Skin of body (tissue), 3 donors: ENCODE measurements at places on chromosomes 7 and 10. TPM values are rescaled to one million over a fixed set of nuclear protein-coding genes. Genes with fewer than 3 reads are reported as not detected.

Gene MRPS33
- 27.4 TPM for total RNA-seq

Gene TMEM229A
- not detected for total RNA-seq

Gene PHYHIPL
- 1.2 TPM for total RNA-seq

- no peak for DNase-seq
These were observed 18.8 kb downstream of the DNAJC9 start for GRCh38 chr10:73228247-73228646.

DNA sequence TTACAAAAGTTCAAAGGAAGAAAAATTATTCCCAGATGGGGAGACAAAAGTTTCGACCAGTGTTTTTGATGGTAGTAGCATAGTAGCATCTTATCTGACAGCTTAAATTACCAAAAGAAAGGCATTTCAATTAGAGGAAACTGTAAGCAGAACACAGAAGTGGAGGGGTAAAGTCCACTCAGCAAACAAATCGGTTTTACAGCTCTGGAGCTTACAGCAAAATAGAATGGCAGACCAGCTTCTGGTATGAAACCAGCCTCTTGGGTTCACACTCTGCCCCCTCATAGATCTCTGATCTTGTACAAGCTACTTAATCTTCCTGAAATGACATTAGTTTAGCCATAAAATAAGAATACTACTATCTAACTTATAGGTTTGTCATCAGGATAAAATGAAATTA lies 118.6 kb downstream of the RNF32 start:
- DNase-seq = no peak

DNA sequence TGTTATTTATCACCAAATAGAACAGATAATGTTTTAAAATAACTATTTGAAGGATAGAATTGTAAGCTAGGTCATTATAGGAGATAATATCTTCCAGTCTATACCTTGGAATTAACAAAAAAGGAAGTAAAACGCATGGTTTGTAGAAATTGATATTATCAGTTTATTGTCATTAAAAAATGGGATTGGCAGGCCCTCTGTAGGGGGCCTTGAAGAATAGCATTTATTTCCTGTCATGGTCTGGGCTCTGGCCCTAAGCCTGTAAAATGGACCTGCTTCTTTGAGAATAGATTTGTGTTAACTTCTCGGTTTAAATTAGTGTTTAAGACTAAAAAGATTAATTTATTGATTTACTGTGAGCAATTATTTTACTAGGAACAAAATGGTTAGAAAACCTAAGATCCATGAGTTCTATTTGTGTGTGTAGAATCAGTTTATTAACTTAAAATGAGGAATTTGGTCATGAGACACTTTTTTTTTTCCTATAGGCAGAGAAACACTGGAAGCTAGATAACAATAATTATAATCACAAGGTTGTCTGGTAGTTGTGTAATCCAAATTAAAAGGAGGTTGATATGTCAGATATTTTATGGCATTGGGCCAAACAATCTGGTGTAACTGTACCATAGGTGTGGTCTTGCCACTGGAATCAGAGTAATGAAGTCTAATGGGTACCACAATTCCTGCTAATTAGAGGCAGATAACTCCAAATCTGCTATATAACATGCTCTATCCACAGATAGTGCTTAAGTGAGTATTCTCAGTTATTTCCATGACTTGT lies 197.4 kb upstream of the FOXP2 start:
- no peak for DNase-seq

DNA sequence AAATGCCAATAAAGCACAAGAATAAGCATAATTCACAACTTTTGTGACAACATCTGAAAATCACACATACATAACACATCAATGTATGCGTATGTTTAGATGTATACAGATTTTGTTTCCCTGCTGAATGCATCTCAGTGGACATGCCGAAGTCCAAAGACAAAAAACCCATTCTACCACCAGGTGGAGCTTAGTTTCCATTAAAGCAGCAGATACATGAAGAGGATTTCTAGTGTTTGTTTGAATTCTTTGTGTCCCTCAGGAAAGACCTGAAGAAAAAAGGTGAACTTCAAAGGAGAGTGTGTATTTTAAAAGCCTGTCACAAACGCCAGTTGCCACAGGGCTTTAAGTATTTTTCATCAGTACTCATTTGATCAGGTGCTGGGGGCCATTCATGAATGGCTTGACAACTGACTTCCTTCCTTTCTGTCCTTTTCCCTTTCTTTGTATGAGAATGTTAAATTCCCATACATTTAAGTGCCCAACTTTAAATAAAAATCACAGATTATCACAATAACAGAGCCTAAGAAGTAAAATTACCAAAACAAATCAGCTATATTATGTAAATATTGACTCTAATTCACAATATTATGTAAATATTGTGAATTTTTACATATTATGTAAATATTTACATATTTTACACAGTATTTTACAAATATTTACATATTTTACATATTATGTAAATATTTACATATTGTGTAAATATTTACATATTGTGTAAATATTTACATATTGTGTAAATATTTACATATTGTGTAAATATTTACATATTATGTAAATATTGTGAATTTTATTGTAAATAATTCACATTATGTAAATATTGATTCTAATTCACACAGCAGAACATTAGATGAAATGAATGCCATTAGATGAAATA lies 343.0 kb downstream of the CRPPA start:
- DNase-seq = peak; percentile 53

- no peak for DNase-seq
These were observed 15.9 kb downstream of the TDRD1 start for GRCh38 chr10:114195079-114195478.

DNA sequence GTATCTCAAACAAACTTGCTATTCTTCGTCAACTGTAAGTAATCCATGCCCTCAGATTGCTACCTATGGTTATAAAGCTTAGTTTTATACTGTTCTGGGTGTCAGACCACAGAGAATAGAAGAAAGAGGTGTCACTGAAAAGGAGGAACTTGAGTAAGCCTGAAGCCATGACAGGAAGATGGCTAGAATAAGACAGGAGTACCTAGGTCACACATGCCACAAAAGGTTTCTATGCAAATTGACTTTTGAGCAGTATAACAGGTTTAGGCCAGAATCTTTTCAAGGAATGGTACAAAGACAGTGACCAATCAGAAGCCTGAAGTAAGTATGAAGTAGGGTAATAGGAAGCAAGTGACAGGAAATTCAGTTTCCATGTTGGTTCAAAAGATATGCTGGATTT lies 23.5 kb downstream of the FBXW4 start:
- DNase-seq = no peak

DNA sequence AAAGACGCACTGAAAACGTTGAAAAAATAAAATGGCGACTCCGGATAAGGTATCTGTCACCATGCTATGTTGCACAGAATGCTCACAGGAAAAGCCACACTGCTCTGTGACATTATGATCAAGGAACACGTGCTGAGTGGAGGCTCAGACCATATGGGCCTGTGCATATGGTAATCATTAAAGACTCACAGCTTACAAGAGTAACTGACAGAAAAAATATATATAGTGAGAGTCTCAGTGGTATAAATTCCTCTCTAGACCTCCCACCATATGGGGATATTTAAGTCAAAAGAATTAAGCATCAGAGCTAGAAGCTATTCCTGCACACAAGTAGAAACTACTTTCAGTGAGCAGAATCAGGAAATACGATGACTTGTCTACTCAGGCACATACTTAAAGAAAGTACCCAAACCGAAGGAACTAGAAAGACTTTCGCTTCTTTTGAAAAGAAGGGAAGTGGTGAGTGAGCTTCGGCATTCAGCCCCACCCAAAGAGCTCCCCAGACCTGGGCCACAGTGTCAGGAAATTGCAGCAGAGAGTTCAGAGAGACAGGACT lies 65.1 kb upstream of the MPP7 start:
- peak; percentile 90 for DNase-seq

DNA sequence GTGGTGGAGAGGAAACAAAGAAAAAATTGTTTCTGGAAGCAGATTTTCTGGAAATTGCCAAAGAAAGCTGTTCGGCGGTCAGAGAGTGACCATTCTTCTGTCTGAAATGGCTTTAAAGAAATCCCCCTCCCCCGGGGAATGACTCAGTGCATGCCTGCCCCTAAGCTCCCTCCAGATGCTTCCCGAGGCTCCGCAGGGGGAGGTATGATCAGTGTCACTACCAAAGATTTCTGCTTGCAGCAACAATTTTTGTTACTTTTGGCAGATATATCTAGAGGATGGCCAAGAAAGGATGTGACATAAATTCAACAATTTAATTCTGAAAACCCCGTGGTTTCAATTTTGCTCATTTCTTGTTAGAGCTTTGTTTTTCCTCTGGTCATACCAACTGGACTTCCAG lies 163.9 kb downstream of the JCAD start:
- peak; percentile 71 for DNase-seq

DNA sequence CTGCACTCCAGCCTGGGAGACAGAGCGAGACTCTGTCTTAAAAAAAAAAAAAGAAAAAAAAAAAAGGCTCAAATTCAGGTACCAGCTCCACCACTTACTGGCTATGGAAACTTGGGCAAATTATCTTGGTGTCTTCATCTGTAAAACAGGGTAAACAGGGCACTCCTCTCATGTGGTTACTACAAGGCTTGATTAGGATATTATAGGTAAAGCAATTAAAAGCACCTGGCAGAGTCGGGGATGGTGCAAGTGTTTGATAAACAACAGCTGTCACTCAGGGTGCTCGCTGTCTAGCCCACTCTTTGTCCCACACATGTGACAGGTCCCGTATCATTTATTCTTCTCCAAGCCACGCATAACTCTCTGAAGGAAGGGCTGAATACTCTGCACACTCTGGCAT lies 96.9 kb downstream of the SORBS1 start:
- DNase-seq = no peak

- DNase-seq = no peak
These were observed 4.4 kb downstream of the ZNF655 start for GRCh38 chr7:99562832-99563231.

GRCh38 chr10:122342293-122343134 lies 32.0 kb upstream of the PLEKHA1 start:
- DNase-seq = peak; percentile 26

DNA sequence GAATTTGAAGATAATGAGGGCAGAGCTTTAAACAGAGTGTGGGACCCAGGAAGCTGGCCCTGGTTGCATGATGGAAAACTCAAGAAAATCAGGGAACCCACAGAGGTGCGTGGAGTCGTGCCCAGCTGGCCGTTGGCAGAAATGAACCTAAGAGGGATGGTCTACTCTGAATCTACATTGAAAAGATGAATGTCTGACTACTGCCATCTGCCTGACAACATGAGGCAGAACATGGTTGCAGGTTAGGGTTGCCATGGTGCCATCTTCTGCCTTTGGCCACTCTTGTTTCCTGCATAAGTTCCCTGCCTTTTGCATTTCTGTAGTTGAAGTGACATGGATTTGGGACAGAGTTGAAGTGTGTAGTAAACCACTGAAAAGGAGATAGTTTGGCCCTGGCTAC lies 138.5 kb upstream of the COBL start:
- no peak for DNase-seq

GRCh38 chr7:22002726-22003125 lies 57.0 kb upstream of the CDCA7L start:
- DNase-seq = no peak

GRCh38 chr10:4835494-4835918 lies 9.5 kb downstream of the AKR1E2 start:
- no peak for DNase-seq

DNA sequence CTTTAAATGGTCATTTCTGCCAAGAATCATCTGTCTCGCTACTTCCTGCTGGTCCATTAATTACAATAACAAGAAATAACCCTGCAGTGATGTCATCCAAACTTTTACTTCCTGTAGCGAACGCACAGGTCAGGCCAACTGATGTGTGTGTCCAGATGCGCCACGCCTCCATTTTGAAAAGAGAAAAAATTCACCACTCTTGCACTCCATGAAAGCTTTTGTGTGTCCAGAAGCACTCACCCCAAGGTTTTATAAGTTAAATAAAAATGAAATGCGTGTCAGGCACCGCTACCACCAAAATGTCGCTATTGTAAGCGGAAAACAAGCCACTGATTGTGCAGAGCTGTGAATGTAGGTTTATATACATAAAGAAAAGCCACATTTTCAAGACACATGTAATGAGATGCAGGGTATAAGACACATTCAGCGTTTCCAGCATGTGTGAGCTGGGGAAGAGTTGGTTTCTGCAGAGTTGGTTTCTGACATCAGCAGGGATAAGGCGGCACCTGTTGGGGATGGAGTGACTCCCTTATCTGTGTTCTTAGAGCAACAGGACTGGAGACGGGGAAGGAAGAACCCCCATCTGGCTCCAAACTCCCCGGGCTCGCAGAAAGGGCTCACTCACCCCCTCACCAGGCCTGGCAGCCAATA lies 83.3 kb downstream of the CTBP2 start:
- peak; percentile 29 for DNase-seq

DNA sequence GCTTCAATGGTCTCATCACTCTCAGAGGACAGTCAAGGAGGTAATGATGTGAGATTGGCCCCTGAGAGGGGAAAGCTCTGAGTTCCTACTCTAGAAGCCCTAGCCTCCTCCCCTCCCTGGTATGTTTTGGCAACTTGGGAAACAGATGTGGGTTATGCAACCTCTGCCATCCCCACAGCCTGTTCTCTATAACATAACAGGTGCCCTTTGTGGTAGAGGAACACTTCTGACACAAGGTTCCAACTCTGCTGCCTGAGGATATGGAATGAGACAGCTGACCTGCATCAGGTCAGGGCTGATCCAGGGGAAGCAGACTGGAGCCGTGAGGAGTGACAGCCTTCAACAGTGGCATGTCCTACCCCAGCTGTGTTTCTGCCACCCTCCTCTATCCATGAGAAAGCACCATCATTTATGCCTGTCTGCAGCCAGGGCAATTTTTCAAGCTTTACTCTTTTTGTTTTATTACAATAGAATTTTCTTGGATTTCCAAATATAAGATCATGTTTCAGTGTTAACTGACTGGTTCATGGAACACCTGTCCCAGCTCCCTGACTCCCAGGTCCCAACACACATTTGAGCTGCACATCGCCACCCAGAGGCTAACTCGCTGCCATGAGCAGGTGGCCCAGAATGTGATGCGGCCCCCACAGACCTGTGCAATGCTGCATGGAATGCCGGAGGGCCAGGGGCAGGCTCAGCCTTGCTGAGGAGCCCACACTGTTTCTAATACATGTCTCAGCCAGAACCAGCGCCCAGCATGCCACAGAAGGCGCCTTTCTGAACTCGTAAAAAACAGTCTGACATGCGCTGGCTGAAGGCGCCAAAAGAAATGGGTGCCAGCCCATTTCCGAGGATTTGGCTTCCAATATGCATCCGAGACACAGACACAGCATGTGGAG lies 124.8 kb upstream of the CHST15 start:
- DNase-seq = no peak
